ENCODE measurements at places on chromosomes 16 and 17.
A peak's percentile ranks its signal among the peaks of the same experiment; 100 is the strongest.

- no peak for DNase-seq
Observed at GRCh38 chr17:61400066-61400716, 548 bp downstream of the TBX2 start.

- peak; percentile 36 for DNase-seq
Observed at GRCh38 chr17:339193-340061, 13.2 kb downstream of the RPH3AL start.

- DNase-seq, result no peak
Observed at GRCh38 chr16:27778171-27778925, 228.4 kb downstream of the KATNIP start.

- DNase-seq, result no peak
Observed at GRCh38 chr17:284676-285355, 67.8 kb downstream of the RPH3AL start.

DNA sequence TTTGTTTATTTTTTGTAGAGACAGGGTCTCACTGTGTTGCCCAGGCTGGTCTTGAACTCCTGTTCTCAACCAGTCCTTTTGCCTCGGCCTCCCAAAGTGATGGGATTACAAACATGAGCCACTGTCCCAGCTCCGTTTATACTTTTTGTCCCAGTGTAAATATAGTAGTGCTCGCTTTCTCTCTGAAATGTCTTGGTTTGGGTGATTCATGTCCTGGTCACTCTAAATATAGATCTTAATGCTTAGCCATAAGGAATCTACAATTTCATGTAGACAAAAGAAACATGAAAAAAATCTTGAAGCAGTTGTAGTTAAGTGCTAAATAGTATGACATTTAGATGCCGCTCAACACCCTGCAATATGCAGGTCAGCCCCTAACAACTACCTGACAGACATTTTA is 126.9 kb downstream of the KATNIP start:
- DNase-seq, result no peak

- no peak for DNase-seq
Observed at GRCh38 chr16:80981103-80981502, 25.6 kb downstream of the CMC2 start.

GRCh38 chr17:59845595-59846393 is 46.9 kb downstream of the TUBD1 start:
- DNase-seq, result peak; percentile 99

DNA sequence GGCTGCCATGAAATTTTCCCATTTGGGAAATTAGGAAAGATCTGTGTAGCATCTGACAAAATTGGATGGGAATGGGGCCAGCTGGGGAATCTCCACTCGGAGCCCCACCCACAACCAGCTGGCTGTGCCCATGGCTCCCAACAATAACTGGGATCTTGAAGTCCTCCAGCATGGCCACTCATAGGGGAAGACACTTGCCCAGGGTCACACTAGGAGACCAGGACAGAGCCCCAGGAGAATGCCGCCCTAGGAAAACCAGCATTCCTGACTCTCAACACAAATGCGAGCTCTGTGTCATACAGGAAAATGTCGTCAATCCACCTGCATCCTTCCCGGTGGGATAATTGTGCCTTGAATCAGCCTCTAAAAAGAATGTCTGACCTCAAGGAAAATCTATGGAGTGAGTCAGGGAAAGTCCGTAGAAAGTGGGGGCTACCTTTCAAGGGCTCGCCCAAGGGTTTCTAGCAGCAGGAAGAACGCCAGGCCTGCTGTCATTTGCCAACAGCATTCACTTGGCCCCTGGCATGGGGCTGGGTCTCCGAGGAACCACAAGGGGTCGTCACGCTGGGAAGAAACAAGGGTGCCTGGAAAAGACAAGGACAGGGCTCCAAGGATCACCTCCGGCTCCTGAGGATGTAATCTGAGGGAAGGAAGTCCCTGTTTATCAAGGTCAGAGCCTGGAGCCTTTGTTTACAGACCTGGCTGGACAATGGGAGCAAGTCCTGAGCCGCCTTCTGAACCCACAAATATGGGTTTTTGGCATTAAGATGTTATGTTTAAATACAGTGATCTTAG is 15.9 kb downstream of the CDH5 start:
- no peak for DNase-seq

DNA sequence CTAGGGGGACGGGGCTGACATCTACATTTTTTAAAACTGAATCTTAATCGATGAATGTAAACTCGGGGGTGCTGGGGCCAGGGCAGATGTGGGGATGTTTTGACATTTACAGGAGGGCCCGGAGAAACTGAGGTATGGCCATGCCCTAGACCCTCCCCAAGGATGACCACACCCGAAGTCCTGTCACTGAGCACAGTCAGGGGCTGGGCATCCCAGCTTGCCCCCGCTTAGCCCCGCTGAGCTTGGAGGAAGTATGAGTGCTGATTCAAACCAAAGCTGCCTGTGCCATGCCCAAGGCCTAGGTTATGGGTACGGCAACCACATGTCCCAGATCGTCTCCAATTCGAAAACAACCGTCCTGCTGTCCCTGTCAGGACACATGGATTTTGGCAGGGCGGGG is 21.4 kb downstream of the ADAM11 start:
- DNase-seq, result no peak

DNA sequence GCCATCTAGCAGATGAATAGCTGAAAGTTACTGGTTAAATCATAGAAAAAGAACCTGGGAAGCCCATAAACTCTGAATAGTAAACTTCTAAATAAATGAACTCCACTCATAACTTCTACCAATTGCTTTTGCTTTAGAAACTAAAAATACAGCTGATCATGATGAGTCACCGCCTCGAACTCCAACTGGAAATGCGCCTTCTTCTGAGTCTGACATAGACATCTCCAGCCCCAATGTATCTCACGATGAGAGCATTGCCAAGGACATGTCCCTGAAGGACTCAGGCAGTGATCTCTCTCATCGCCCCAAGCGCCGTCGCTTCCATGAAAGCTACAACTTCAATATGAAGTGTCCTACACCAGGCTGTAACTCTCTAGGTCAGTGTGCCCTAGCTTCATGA is 9.7 kb downstream of the KAT7 start:
- DNase-seq, result no peak
